Mucosa of gallbladder (tissue), 1 donor: ENCODE measurements at places on chromosomes 5 and 9.

GRCh38 chr9:22446950-22447617 lies 460 bp downstream of the DMRTA1 start:
- DNase-seq: peak; percentile 67

GRCh38 chr5:66669086-66669861 lies 73.1 kb downstream of the MAST4 start:
- no peak for DNase-seq

- no peak for DNase-seq
Measured at GRCh38 chr9:99024959-99025358, 80.0 kb upstream of the TGFBR1 start.

DNA sequence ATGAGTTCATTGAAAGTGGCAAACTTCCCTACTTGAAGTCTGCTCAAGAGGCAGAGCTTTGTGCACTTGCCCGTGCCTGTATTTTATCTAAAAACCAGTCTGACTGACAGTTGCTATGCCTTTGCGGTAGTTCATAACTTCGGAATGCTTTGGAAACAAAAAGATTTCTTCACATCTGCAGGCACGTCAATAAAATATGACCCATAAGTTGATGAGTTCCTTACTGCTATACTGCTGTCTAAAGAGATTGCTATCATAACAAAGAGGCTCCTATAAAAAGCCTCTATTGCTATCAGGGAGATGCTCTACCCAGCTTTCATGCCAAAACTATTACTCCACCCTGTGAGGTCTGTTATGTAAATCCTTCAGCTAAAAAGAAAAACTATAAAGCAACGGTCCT lies 25.4 kb upstream of the RNF20 start:
- DNase-seq: no peak

- peak; percentile 45 for DNase-seq
Measured at GRCh38 chr5:150789943-150790611, 11.5 kb downstream of the SMIM3 start.

GRCh38 chr5:19986031-19986619 lies 1.9 kb downstream of the CDH18 start:
- DNase-seq: no peak

DNA sequence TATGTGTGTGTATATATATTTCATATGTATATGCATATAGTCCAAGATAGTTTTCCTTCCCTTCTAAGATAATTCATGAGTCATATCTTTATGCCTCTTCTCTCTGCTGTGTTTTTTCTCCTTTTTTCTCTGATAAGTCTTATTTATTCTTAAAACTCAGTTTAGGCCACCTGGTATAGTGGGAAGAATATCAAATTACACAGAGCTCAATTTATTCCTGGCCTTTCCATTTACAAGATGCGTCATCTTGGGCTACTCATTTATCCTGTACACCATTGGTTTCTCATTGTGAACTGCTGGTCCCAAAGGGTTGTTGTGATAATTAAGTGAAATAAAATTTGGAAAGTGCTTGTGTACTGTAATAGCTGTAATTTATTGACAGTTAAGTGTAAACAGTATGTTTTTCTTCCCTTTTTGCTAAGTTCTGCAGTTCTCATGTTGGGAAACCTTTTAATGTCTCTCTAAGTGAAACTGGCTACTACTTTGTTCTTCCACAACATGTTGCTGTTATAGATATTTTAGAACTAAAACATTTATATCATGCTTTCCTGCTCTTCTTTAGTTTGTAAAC lies 19.4 kb downstream of the CCDC171 start:
- no peak for DNase-seq

- DNase-seq: no peak
Measured at GRCh38 chr9:96150324-96151227, 151.4 kb downstream of the HSD17B3 start.

DNA sequence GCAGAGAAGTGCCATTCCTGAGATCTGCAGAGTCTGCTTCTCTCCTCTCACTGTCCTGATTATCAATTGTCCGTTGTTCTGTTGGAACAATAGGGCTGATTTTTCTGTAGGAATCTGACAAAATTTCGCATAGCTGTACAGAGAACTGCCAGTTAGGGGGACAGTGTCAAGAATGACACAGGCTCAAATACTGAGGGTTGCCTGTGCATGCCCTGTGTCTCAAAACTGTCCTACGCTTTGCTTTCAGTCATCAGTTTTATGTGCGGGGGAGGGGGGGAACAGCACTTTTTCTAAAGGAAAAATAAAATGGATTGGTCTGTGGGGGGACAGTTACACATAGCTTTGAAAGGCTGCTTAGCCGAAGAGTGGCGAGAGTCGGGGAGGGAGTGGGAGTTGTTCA lies 248.6 kb downstream of the PDZD2 start:
- no peak for DNase-seq
